ENCODE measurements at places on chromosomes 11 and 22. TPM values are rescaled to one million over a fixed set of nuclear protein-coding genes. Genes with fewer than 3 reads are reported as not detected.

The MISFA gene
- 0.96 TPM for total RNA-seq

The NRGN gene
- total RNA-seq = 6.4 TPM

GRCh38 chr11:111990381-111990780, 34.8 kb upstream of the DLAT start:
- H3K4me1 ChIP-seq = no peaks in the 10 kb centered on the region
- no peaks in the 10 kb centered on the region for H3K36me3 ChIP-seq
- no peaks in the 10 kb centered on the region for H3K27me3 ChIP-seq
- H3K4me3 ChIP-seq = no peak overlapping the region

GRCh38 chr11:85991508-85991907, 77.4 kb downstream of the PICALM start:
- no peak overlapping the region for H3K27ac ChIP-seq
- no peaks in the 10 kb centered on the region for H3K27me3 ChIP-seq
- no peaks in the 10 kb centered on the region for H3K4me1 ChIP-seq
- DNase-seq = no peak
- H3K4me3 ChIP-seq = no peak overlapping the region
- H3K36me3 ChIP-seq = peaks cover 23% of the 10 kb centered on the region

GRCh38 chr11:65891219-65892136, 1.0 kb downstream of the CCDC85B start:
- no peaks in the 10 kb centered on the region for H3K27me3 ChIP-seq
- H3K4me3 ChIP-seq = peak overlapping the region; percentile 74
- no peaks in the 10 kb centered on the region for H3K36me3 ChIP-seq
- peaks cover 55% of the 10 kb centered on the region for H3K4me1 ChIP-seq
- no peak for DNase-seq

DNA sequence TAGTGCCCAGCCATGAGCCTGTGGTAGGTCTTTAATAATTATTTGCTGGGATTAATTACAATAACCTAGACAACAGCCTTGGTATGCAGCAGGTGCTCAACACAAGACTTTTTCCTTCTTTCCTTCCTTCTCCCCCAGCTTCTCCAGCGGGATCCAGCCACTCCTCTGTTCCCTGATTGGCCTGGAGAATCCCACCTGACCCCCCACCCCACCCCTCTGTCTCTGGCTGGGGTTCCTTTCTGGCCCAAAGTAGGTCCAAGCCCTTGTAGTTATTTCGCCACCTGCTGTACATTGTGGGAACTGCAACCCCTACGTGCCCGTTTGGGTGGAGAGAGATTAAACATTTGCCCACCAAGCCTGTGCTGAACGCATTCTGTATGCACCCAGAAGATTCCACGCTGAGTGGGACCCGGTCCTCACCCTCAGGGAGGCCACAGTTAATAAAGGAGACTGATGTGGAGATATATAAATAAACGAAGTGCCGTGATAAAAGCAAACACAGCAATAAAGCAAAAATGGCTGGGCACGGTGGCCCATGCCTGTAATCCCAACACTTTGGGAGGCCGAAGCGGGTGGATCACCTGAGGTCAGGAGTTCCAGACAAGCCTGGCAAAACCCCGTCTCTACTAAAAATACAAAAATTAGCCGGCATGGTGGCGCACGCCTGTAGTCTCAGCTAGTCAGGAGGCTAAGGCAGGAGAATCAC, 32.1 kb upstream of the DGKZ start:
- H3K27ac ChIP-seq = no peak overlapping the region
- no peaks in the 10 kb centered on the region for H3K27me3 ChIP-seq
- H3K4me1 ChIP-seq = peaks cover 12% of the 10 kb centered on the region
- no peaks in the 10 kb centered on the region for H3K36me3 ChIP-seq
- no peak overlapping the region for H3K4me3 ChIP-seq

GRCh38 chr11:117378976-117379865, 51.6 kb downstream of the CEP164 start:
- no peaks in the 10 kb centered on the region for H3K27me3 ChIP-seq
- H3K36me3 ChIP-seq = no peaks in the 10 kb centered on the region
- no peak overlapping the region for H3K27ac ChIP-seq

The TMEM151A gene
- not detected for total RNA-seq

DNA sequence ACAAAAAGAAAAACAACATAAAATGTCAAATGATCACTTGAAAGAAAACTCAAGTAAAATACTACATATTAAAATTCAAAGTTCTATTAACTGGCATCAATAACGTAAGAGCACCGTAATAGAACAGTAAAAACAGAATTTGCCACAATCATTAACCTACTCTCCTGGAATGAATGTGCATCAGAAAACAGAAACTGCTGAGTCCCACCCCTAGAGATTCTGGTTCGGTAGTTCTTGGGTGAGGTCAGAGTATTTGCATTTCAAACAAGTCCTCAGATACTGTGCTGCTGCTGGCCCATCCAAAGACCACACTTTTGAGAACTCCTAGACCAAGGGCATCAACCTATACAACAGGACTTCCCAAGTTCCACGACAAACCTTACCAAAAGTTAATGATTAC, 23.5 kb downstream of the PITPNB start:
- no peak for DNase-seq
- no peak overlapping the region for H3K4me3 ChIP-seq
- H3K27me3 ChIP-seq = no peaks in the 10 kb centered on the region
- H3K27ac ChIP-seq = no peak overlapping the region

- no peaks in the 10 kb centered on the region for H3K36me3 ChIP-seq
- H3K4me1 ChIP-seq = peaks cover 62% of the 10 kb centered on the region
- H3K27me3 ChIP-seq = no peaks in the 10 kb centered on the region
Observed at GRCh38 chr11:47508240-47508957, 44.5 kb downstream of the CELF1 start.

DNA sequence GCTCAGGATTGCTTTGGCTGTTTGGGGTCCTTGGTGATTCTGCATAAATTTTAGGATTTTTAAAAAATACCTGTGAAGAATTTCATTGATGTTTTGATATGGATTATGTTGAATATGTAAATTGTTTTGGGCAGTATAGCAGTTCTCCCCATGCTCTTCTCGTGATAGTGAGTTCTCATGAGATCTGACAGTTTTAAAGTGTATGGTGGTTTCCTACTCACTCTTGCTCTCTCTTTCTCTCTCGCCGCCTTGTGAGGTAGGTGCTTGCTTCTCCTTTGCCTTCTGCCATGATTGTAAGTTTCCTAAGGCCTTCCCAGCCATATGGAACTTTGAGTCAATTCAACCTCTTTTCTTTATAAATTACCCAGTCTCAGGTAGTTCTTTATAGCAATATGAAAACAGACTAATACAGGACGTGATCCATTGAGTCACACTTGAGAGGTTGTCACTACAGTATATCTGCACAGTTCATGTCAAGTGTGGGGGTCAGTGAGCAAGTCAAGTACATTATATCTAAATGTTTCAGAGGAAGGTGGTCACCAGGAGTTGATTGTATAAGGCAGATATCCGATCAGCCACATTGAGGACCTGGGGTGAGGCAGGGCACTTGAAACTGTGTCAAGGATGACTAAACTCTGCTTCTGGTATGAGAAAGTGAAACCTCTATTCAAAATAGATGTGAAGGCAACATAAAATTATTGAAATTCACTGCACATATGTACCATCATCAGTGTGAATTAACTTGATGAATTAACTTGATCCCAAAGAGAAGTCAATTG, 70.7 kb upstream of the CCDC179 start:
- H3K36me3 ChIP-seq = no peaks in the 10 kb centered on the region
- H3K27ac ChIP-seq = no peak overlapping the region
- H3K27me3 ChIP-seq = no peaks in the 10 kb centered on the region
- H3K4me3 ChIP-seq = no peak overlapping the region
- H3K4me1 ChIP-seq = no peaks in the 10 kb centered on the region

DNA sequence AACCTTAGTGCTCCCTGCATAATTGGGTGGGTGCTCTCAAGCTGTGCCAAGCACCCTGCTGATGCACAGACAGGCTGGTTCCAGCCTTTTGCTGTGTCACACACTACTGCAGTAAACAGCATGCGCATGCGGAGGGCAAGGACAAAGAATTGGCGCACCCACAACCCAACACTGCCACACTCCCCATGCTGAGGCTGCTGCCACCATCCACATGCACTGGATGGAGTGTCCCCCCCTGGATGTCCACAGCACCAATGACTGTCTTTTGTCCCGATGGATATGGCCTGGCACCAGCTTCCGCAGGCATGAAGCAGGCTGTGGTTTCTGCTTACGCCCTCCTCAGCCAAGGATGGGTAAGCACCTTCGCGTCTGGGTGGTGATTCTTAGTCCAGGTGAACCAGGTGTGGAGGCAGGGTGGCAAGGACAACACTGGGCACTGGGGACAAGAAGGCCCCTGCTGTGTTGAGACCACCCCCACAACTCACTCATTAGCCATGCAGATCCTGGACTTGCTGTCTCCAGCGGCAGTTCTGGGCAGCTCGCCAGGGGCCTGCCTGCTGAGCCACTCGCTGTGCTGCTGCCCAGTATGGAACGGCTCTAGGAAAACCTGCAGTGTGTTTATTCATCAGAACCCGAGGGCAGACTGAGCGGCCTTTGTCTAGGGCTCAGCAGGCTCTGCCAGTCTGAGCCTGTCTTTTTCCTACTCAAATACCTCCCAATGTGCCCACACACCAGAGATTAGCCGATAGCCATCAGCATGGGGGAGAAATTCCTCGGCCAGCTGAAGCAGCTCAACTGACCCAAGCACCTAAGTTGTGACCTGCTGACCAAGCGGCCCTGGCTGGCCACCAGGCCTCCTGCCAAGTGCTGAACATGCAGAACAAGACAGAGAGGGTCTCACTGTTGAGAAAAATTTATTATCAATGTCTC, 8.2 kb upstream of the NAP1L4 start:
- H3K4me1 ChIP-seq = no peaks in the 10 kb centered on the region
- H3K36me3 ChIP-seq = peaks cover 20% of the 10 kb centered on the region
- H3K4me3 ChIP-seq = no peak overlapping the region
- DNase-seq = no peak

- DNase-seq = no peak
- H3K36me3 ChIP-seq = no peaks in the 10 kb centered on the region
- no peak overlapping the region for H3K27ac ChIP-seq
Observed at GRCh38 chr11:131666617-131667016, 296.2 kb downstream of the NTM start.

GRCh38 chr11:102046841-102047240, 396 bp upstream of the CFAP300 start:
- H3K4me3 ChIP-seq = no peak overlapping the region
- H3K36me3 ChIP-seq = no peaks in the 10 kb centered on the region
- no peaks in the 10 kb centered on the region for H3K27me3 ChIP-seq
- no peaks in the 10 kb centered on the region for H3K4me1 ChIP-seq
- DNase-seq = no peak

- no peaks in the 10 kb centered on the region for H3K36me3 ChIP-seq
- H3K4me3 ChIP-seq = no peak overlapping the region
- H3K4me1 ChIP-seq = no peaks in the 10 kb centered on the region
- no peak for DNase-seq
- no peaks in the 10 kb centered on the region for H3K27me3 ChIP-seq
Observed at GRCh38 chr11:16632295-16633200, 105.9 kb upstream of the C11orf58 start.

GRCh38 chr22:26547426-26547825, 35.2 kb upstream of the TFIP11 start:
- peaks cover 19% of the 10 kb centered on the region for H3K4me1 ChIP-seq
- H3K27ac ChIP-seq = no peak overlapping the region
- H3K27me3 ChIP-seq = no peaks in the 10 kb centered on the region
- no peak overlapping the region for H3K4me3 ChIP-seq

- no peak overlapping the region for H3K27ac ChIP-seq
- no peak for DNase-seq
- no peaks in the 10 kb centered on the region for H3K27me3 ChIP-seq
- peaks cover 50% of the 10 kb centered on the region for H3K4me1 ChIP-seq
Observed at GRCh38 chr11:118239509-118240205, 12.5 kb downstream of the MPZL3 start.

GRCh38 chr11:9651899-9652748, 11.8 kb upstream of the SWAP70 start:
- no peak overlapping the region for H3K27ac ChIP-seq
- H3K27me3 ChIP-seq = no peaks in the 10 kb centered on the region
- H3K4me3 ChIP-seq = no peak overlapping the region
- no peak for DNase-seq
- H3K4me1 ChIP-seq = no peaks in the 10 kb centered on the region

GRCh38 chr11:18011633-18012032, 1.2 kb downstream of the SERGEF start:
- H3K4me1 ChIP-seq = peaks cover 8% of the 10 kb centered on the region
- no peak overlapping the region for H3K4me3 ChIP-seq
- DNase-seq = no peak
- H3K27me3 ChIP-seq = no peaks in the 10 kb centered on the region
- H3K27ac ChIP-seq = peak overlapping the region; percentile 80
- H3K36me3 ChIP-seq = no peaks in the 10 kb centered on the region

The PHOX2A gene
- not detected for total RNA-seq

DNA sequence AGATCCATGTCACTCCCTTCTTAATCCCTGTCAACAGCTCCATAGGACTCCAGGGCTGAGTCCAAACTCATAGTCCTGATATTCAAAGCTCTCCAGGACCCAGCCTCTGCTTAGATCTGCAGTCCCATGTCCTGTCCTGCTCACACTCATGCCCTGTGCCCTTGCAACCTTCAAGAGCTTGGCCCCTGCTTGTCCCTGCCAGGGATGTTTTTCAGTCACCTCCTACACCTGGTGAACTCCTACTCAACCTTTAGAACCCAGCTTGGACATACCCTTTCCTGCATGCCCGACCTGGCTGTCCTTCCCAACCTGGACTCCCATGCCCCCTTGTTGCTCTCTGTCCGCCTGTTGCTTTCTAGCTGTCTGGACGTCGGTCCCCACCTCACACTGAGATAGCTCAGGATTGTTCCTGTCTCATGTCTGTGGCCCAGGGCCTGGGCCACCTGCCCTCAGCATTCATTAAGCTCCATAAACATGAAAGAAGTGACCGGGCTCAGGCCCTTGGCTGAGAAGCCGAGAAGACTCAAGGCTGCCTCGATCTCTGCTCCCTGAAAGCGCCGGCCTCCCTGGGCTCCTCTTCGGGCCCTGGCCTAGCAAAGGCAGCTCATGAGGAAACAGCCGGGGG, 48.8 kb upstream of the RTL6 start:
- no peak overlapping the region for H3K27ac ChIP-seq
- H3K4me3 ChIP-seq = no peak overlapping the region
- H3K4me1 ChIP-seq = no peaks in the 10 kb centered on the region
- H3K36me3 ChIP-seq = no peaks in the 10 kb centered on the region
